WERI-Rb-1 (cell line): ENCODE measurements at places on chromosomes 11 and 22.
A peak's percentile ranks its signal among the peaks of the same experiment; 100 is the strongest.

DNA sequence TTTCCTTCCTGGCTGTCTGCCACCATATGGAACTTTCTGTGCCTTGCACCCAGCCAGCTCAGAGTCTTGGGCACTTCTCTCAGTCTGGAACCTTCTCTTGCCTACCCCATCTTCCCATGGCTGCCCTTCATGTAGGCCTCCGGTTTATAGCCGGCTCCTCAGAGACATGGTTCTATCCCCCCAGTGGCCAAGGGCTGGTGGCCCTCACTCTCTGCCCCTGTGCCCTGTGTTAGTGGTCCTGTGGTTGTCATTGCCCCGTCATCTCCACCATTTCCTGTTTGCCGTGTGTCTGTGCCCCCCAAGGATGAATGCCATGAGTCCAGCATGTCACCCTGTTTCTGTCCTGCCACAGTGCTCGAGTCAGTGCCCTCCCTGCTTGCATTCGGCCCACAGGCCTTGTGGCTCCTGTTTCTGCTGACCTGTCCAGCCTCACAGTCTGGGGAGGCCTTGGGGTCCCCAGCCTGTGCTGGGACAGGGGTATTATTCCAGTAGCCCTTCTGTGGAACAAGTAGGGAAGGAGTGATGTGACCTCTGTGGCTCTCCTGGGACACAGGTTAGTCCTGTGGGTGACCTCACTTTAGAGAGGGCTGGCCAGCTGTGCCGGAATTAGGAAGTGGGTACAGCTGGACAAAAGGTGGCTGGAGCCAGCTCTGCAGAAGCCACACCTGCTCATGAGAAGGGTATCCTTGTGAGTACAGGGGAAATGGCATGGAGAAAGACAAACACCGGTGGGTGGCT lies 30.7 kb downstream of the ST3GAL4 start:
- no peak for DNase-seq

DNA sequence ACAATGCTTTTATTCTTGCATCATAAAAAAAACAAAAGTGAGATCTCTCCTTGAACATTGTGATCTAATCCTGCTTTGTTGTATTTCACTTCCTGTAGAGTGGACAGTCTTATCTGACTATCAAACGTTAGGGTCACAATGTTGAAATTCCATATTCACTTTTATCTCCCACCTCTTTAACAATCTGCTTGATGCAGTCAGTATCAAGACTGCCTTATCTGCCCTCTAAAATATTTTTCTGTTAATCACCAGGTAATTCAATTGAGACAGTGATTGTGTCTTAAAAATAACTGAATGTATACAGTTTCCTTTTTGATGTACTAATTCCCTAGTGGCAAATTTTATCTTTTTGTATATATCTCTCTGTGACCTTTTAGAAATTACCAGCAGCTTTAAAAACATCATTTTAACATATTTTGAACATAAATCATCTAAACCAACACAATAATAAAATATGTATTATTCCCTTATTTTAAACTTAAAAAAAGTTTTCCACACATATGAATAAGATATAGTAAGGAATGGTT lies 143.1 kb upstream of the MPPED2 start:
- DNase-seq, result no peak

DNA sequence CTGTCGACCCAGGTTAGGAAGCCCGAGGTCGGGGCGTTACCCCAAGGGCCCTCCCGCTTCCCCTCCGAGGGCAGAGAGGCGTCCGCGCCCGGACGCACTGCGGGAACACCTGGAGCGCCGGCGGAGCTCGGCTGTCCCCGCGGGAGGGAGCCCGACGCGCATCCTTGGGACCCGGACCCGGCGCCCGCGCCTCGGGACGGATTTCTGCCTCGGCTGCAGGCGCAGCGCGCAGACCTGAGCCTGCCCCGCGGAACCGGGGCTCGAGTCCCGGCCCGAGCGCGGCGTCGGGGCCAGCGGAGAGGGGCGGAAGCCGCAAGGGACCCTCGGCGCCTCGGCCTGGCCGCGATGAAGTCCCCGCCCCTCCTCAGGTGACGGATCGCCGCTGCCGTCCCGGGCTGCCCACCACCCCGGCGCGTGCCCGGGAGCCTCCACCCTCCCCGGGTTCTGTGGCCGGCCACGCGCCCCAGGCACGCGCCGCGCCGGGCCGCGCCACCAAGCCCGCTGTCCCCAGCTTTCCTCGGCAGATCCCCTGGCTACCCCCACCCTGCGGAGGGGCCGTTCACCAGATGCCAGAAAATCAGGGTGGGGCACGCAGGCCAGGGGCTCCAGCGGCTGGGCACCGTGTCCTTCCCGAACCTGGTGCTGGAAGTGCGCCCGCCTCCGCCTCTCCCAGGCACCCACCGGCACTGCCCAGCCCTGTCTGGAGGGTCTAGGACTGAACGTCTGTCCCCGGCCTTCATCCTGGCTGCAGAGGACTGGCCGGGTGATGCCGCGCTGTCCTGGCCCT lies 410 bp downstream of the GLB1L3 start:
- DNase-seq, result peak; percentile 45

- no peak for DNase-seq
These were observed 20.7 kb downstream of the ADAMTS15 start for GRCh38 chr11:130469181-130469580.

- no peak for DNase-seq
These were observed 14.2 kb upstream of the VSIG10L2 start for GRCh38 chr11:125931668-125932067.

GRCh38 chr11:69983897-69984438 lies 94.1 kb upstream of the ANO1 start:
- DNase-seq, result no peak

- DNase-seq, result no peak
These were observed 5.9 kb upstream of the MMP3 start for GRCh38 chr11:102849311-102849710.

- no peak for DNase-seq
These were observed 26.4 kb downstream of the BMAL1 start for GRCh38 chr11:13303668-13304649.

DNA sequence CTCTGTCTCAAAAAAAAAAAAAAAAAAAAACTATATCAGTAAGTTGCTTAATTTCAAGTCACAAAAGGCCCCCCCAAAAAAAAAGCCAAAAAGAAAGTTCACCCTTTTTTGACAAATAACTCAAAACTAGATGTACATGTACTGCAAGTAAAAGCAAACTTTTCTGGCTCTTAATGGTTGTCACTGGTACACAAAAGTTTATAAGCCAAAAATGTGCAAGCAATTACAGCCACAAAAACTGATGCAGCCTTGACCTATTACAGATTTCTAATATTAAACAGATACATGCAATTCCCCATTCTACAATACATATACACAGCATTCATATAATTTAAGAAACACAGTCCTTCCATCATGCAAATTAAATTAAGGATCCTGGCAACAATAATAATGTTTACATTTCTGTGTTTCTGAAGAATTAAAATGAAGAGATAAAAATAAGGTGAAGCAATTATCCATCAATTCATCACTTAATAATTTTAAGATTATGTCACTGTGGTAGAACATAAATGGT lies 18.6 kb downstream of the PICALM start:
- DNase-seq, result no peak
